ENCODE measurements at places on chromosomes 7 and 10.

DNA sequence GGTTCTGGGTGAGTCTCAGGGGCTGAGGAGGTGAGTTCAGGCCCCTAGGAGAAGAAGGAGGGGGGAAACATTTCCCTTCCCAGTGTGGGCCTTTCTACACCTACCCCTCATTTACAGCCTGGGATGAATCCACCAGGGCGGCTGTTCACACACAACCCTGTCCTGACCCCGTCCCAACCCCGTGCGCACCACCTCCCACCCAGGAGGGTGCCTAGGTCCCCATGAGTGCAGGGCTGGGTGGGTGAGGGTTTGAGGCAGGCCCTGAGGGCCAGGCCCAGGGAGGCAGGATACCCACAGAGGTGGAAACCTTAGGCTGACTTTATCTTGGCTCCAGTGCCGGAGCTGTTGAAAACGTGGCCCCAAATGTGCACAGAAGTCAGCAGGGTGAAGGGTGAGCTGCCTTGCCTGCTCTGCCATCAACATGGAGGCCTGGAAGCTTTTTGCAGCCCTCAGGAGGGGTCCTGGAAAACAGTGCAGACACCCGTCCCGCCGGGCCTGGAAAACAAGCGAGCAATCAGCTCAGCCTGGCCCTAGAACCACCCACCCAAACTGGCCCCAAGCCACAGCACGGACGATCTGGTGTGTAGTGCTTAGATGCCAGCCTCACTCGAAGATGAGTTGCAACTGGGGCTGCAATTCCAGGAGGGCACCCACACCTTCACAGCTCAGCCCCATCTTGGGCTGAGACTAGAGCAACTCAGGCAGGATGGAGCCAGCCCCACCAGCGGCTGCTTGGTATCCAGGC, 9.3 kb upstream of the RET start:
- DNase-seq, result no peak

DNA sequence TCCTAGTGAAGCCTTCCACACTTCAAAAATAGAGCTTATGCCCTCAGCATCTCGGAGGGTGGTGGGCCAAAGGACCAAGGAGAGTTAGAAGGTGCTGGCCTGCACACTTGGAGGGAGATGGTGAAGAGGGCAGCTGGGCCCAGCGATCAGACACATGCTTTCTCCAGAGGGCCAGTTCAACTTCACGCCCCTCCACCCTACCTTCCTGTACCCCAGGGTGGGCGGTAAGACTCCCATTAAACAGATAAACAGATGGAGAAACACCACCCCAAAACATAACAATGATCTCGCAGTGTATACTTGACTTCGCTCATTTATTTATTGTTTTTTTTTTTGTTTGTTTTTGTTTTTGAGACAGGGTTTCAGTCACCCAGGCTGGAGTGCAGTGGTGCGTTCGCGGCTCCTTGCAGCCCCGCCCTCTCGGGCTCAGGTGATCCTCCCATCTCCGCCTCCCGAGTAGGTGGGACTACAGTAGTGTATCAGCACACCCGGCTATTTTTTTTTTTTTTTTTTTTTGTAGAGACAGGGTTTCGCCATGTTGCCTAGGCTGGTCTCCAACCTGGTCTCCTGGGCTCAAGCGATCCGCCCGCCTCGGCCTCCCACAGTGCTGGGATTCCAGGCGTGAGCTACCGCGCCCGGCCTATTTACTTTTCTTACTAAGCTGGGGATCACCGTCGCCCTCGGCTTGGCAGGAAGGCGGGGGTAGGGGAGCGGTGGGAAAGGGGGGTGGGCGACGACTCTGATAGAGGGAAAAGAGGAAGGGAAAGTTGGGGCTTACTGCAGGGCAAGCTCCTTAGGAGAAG, 1.8 kb downstream of the C10orf95 start:
- DNase-seq, result peak; percentile 72

- no peak for DNase-seq
Measured at GRCh38 chr7:157372300-157373232, 35.8 kb downstream of the DNAJB6 start.

DNA sequence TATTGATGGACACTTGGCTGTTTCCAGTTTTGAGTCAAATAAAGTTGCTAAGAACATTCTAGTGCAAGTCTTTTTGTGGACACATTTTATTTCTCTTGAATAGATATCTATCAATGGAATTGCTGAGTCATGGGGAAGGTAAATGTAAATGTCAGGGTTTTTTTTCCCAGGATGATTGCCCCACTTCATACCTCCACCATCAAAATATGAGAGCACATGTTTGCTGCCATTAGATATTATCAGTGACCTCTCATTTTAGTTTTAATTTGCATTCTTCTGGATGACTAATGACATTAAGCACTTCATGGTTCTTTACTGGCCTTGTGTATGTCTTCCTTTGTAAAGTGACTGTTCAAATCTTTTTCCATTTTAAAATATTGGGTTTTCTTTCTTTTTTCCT, 45.7 kb downstream of the PAPSS2 start:
- DNase-seq, result no peak

GRCh38 chr7:94301024-94301586, 93.6 kb upstream of the COL1A2 start:
- DNase-seq, result no peak

DNA sequence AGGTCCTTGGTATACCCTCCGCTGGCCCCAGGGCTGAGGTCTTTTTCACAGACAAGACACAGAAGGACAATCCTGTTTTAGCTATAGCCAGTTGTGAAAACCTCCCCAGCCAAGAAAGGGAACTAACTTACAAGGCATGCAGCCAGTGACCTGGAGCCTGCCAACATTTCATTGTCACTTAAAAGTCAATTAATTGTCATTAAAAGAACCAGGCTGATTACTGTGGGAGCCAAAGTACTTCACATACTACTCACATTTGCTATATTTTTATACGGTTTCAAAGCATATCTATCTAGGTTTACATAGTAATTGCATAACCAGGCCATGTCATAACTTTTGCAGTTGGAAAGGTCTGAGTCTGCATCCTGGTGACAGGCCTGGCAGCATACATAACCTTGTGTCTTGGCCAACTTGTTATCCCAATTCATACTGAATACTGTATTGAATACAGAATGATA, 31.1 kb downstream of the NRBF2 start:
- DNase-seq, result no peak

- no peak for DNase-seq
Measured at GRCh38 chr10:102484021-102484420, 18.5 kb downstream of the ACTR1A start.

DNA sequence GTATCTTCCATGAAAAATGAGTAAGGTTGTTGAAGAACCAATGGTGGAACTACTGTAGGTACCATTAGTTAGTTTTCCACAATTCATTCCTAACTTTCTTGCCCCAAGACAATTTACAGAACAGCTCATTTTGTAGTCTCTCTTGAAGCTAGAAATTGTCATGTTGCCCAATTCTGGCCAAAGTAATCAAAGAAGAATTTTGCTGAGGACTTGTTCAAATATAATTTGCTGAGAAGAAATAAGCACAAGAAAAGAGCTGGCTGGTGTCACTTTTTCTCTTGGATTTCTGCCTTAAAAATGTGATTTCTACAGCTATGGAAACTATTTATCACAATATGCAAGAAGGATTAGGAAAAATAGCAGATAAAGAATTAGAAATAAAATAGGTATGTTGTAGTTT, 199.2 kb upstream of the SEMA3A start:
- DNase-seq, result no peak

DNA sequence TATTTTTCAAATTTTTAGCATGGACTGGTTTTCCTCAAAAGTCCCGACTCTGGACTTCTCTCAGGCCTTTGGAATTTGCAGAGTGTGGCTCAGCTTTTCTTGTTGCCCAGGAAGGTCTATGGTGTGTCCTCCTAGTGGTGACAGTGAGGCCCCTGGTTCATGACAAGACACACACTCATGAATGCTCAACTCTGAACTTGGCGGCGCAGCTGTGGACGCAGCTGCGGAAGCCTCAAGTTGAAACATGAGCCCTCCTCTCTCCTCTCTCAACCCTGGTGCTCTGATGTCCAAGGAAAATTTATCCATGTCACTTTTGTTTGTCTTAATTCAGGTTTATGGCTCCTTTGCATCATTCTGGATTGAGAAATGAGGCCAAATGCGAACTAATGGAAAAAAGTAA, 183.9 kb downstream of the HECW1 start:
- no peak for DNase-seq

Data from activated T-helper 1 cell treated with anti-CD3 and anti-CD28 coated beads, Interleukin-2, amount 50 U/mL, for 16 hours (primary cell).